Activated naive CD8-positive, alpha-beta T cell treated with anti-CD3 and anti-CD28 coated beads, Interleukin-2, amount 10 ng/mL, durations not matched to agents 7 days and 5 days (primary cell): ENCODE measurements at places on chromosomes 1 and 21. TPM values are rescaled to one million over a fixed set of nuclear protein-coding genes. Genes with fewer than 3 reads are reported as not detected.

Gene SAMD13
- total RNA-seq: 1.2 TPM

Gene KCNJ10
- not detected for total RNA-seq

GRCh38 chr1:239676522-239677273 is 290.3 kb downstream of the CHRM3 start:
- no peak overlapping the region for H3K27ac ChIP-seq
- no peaks in the 10 kb centered on the region for H3K36me3 ChIP-seq
- H3K27me3 ChIP-seq: no peaks in the 10 kb centered on the region
- H3K4me1 ChIP-seq: no peaks in the 10 kb centered on the region
- no peak for DNase-seq

GRCh38 chr1:169529068-169529642 is 43.4 kb upstream of the SLC19A2 start:
- peak overlapping the region; percentile 69 for H3K4me3 ChIP-seq
- peaks cover 1% of the 10 kb centered on the region for H3K36me3 ChIP-seq
- peaks cover 12% of the 10 kb centered on the region for H3K4me1 ChIP-seq
- peaks cover 3% of the 10 kb centered on the region for H3K27me3 ChIP-seq
- H3K27ac ChIP-seq: peak overlapping the region; percentile 7

Gene LEFTY2
- not detected for total RNA-seq

DNA sequence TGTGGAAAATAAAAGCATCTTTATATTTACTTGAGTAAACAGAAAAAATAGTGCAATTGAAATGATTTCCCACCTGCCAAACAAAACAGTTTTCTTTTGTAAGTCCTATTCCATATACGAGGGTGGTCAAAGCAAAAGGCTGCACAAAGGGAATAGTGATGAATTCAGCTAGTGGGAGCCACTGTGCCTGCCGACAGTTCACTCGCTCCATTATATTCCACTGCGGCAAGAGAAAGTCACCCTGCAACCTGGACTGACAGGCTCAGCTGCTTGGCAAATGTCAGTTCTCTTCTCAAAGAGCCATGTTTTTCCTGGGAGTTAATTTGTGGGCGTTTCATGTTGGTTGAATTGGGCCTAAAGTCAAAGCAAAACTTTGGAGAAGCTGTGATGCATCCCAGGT is 145.4 kb downstream of the LMO4 start:
- no peak overlapping the region for H3K4me3 ChIP-seq
- no peaks in the 10 kb centered on the region for H3K36me3 ChIP-seq
- DNase-seq: no peak
- H3K4me1 ChIP-seq: no peaks in the 10 kb centered on the region
- no peaks in the 10 kb centered on the region for H3K27me3 ChIP-seq
